ENCODE measurements at places on chromosomes 1 and 21.

DNA sequence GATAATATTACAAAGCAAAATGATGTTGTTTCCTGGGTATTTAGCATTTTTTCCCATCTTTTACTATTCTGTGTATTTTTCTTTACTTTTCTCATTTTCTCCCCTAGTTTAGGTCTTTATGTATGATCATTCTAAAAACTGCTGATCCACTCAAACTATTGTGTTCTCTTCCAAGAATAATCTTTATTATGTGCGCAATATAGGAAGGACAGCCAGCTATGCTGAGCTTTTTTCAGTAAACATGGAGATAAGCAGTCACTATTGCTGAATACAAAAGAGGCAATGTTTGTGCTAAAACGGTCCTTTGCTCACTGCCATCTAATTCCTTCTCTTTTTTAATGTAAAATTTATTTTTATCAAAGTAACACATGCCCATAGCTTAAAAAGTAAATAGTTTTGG lies 6.7 kb upstream of the PTBP2 start:
- DNase-seq: no peak

DNA sequence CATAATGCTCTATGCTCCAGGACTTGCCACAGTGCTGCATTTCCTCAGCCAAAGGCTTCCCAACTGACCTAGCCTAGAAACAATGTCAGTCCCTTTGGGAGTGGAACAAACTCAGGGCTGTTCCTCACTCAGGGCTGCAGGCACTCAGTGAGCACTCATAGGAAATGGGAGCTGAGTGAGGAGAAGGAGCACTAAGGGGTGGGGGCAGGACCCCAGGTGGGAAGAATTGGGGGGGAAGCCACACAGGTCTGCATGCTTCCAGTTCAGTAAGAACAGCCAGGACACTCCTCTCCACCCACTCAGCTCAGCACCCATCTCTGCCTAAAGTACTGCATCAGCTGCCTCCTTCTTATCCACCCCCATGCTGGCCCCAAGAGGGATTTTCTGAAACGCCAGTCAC lies 7.3 kb upstream of the SLC5A9 start:
- DNase-seq: no peak

GRCh38 chr21:28540514-28540913 lies 452.2 kb downstream of the LTN1 start:
- no peak for DNase-seq

DNA sequence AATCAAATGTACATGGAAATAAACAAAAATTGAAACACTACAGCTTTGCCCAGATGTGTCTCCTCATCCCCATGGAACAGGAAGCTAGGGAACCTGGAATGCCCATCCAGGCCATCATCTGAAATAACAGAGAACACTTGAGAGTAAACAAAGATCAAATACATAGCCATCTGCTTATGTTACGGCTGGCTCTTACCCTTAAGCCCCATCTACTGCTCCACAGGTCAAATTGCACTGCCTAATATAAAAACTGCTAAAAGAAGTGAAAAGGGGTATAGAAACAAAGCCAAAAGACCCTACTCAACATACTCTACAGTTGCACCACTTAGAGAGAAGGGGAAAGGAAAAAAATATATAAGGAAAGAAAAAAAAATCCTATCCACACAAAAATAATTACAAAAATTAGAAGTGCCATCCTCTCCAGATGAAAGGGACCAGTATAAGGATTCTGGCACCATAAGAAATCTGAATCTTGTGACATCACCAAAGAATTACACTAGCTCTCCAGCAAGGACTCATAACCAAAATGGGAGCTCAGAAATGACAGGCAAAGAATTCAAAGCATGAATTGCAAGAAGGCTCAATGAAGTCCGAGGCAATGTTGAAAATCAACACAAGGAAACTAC lies 26.9 kb downstream of the OR6Y1 start:
- DNase-seq: no peak

DNA sequence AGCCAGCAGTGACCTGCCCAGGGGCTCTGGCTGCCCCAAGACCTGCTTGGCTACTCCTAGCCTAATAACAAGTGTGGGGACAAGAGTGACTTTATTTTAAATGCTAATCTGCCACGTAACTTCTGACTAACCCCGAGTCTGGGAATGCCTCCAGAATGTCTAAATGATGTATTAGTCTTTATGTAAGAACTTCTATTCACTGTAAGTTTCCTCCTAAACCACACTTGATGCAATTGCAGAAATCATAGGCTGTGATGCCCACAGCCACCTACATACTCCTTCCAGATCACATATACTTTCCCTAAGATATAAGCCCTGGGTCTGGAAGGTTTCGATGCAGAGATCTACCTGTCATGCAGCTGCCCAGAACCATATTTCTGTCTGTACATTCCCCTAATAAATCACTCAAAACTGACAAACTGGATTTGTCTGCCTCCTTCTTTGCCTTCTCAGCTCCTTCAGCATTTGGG lies 5.9 kb upstream of the VPS45 start:
- DNase-seq: no peak

- no peak for DNase-seq
These were observed 1.8 kb downstream of the OTUD7B start for GRCh38 chr1:150008699-150009098.

DNA sequence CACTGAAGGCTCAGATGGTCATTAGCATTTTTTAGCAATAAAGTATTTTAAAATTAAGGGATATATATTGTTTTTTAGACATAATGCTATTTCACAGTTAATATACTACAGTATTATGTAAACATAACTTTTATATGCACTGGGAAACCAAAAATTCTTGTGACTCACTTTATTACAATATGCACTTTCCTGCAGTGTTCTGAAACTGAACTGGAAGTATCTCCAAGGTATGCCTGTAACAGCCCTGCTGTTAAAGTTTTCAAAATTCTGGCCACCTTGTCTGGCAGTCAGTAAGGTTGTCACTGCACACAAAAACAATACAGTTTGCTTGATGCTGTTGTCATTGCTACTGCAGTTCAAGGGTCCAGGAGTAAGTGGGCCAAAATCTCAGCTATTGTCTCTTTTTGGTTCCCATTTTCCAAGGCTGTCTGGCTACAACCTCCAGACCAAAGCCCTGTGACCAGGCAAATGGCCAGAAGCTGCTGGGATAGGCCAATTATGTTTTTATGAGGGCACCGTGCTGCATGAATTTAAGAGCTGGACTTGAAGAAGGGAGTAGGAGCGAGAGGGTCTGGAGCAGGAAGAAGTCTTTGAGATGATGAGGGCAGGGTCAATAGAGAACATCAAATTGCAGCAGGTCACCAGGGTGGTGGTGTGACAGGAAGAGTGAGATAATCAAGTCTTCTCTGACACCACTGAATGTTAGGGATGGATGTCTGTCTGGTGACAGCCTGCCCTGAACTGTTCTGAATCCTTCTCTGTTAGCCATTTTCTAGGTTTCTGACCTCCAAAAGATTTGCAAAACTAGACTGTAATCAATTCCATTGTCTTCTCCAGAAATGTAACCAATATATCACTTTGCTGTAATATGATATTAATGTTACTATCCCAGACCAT lies 82.3 kb upstream of the CACHD1 start:
- DNase-seq: no peak

GRCh38 chr1:162605225-162605927 lies 26.9 kb upstream of the DDR2 start:
- no peak for DNase-seq

- DNase-seq: peak; percentile 67
These were observed at the start of gene ITGB2 for GRCh38 chr21:44920694-44921604. TSS of gene ITGB2 (minus strand) at chr21:44920899. CDS start at chr21:44910782, 10,117 bp downstream.

DNA sequence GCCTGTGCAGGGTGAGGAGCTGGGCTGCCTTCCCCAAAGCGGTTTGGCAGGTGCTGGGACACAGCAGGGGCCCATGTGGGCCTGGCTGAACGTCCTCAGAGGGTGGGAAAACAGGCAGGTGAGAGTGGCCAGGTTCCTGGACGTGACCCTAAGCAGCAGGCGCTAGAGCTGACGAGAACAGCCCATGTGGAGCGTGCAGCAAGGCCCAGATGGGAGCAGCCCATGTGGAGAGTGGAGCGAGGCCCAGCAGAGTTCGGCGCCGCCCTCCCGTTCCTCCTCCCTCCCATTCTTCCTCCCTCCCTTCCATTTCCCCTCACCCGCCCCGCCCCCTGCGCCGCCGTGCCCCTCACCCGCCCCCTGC lies 314.4 kb upstream of the VAMP3 start:
- no peak for DNase-seq

- no peak for DNase-seq
These were observed 13.6 kb upstream of the FAM89A start for GRCh38 chr1:231053493-231054162.

- DNase-seq: no peak
These were observed 78.9 kb upstream of the DMRTA2 start for GRCh38 chr1:50502147-50502546.
